ENCODE measurements at places on chromosomes 7 and 10.

- no peak for DNase-seq
Measured at GRCh38 chr10:118239236-118239630, 102.9 kb downstream of the FAM204A start.

DNA sequence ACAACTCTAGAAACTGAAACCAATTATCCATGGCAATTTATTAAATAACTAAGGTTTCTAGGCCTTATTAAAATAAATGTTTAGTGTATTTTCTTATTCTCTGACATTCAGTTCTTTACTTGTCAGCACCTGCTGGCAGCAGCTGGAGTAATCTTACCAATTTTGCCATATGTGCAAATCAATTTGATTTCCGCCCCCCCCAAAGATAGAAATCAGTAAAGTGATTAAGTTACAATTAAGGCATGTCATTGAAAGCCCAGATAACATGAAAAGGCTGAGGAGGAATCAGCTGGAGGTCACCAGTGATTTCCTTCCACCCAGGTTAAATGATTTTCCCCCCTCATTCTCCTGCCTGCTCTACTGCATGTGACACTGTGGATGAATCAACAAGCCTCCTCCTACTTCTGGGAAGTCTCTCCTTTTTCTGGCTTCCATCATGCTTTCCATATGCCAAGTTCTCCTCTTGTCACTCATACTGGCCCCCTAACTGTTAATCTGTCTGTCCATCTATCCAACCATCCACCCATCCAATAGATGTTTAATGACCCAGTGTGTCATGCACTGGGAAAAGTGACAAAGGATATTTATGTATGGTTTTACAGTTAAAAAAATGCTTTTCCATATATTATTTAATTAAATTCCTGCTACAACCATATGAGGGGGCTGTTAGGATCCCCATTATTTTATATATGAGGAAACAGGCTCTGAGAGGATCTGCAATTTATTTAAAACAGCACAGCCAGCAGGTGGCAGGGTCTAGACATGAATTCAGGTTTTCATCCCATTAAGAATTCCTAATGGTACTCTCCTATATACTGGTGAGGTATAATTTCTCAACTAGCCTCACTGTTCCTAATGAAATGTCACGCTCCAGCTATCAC is 116.5 kb downstream of the ATXN7L1 start:
- DNase-seq, result peak; percentile 38

- DNase-seq, result no peak
Measured at GRCh38 chr7:104956753-104957450, 57.1 kb upstream of the KMT2E start.

- no peak for DNase-seq
Measured at GRCh38 chr7:80508440-80508839, 3.4 kb downstream of the GNAT3 start.

- DNase-seq, result no peak
Measured at GRCh38 chr7:143245123-143245522, 18.1 kb upstream of the GSTK1 start.

GRCh38 chr10:110307805-110308204 is 3.1 kb upstream of the SMNDC1 start:
- no peak for DNase-seq

- DNase-seq, result no peak
Measured at GRCh38 chr7:80387634-80388193, 124.2 kb downstream of the GNAT3 start.

DNA sequence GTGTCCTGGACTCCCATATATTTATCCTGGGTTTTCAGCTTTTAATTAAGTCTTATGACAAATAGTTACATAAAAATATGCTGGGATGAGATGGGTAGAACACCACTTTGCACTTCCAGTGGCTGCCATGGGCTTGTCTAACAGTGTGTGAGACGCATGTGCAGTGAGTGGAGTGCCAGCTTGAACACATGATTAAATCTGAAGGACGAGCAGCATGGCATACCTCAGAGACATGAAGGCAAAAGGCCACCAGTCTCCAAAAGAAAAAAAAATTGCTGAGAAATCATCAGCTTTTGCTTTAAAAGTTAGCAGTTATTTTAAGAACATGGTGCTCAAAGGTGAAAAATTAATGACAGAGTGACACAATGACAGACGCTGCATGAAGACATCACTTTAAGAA is 139.0 kb upstream of the ADCY1 start:
- no peak for DNase-seq

- no peak for DNase-seq
Measured at GRCh38 chr7:16430133-16430532, 8.8 kb upstream of the CRPPA start.

GRCh38 chr10:127525686-127526085 is 23.4 kb upstream of the NPS start:
- DNase-seq, result no peak

DNA sequence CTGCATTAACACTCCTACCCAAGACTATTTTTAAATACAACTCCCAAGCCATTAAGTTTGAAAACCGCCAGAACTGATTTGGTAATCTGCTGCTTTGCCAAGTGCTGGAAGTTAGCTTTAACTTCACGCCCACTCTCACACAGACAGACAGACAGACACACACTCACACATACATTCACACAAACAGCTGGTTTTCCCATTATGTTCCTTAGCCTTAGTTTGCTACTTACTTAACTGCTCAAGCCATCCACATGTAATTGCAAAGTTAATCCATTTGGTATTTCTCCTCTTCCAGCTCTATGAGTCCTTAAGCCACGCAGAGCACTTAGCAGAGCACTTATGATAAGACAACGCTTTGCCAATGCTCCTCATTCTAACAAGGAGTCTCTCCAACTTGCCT is 8.3 kb downstream of the COBL start:
- no peak for DNase-seq

- no peak for DNase-seq
Measured at GRCh38 chr10:102311025-102311420, 65.7 kb downstream of the GBF1 start.

GRCh38 chr10:90480466-90480865 is 377.4 kb downstream of the HTR7 start:
- DNase-seq, result no peak

DNA sequence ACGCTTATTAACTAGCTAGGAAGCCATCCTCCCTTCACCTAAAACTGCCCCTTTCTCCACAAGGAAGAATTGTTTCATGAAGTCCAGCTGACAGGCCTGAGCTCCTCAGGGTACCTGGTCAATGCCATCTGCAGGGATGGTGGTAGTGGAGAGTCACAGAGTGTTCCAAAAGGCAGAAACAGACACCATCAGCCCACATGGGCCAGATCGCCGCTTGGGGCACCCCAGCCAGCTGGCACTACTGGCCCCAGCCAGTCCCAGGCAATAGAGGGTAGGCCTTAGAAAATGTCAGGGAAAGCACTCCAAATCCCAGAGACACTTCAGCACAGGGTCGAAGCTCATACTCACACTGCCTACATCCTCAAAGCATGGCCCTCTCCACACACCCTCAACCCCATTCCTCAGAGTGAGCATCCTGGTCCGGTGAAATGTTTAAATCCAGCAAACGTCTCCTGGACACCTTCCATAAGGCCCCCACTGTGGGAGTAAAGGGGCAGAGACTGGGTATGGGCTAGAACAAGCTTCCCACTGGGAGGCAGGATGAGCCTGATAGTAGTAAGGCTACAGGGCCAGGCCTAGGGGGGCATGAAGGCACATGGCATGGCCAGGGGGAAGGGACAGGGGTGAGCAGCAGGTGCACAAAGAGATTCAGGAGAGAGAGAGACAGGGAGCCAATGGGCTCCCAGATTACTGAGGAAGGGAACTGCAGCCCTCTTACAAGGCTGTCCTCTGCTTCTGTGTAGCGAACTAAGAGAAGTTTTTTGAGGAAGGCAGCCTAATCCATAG is 1.9 kb downstream of the LRRC20 start:
- DNase-seq, result no peak

DNA sequence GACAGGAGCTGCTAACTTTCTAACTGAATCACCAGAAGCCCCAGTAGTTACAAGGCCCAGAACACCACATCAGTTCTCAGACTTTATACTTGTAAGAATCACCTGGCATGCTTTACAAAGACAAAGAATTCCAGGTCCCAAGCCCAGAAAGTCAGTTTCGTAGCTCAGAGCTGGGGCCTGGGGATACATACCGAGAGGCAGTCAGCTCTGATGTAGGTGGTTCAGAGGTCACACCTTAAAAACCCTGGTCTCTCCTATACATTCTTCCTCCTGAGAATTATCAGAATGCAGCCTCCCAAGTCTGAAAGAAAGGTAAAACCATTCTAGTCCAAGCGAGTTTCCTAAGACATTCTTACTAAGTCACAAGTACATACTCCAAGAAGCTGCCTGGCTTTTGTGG is 2.3 kb downstream of the GRB10 start:
- DNase-seq, result no peak

- DNase-seq, result no peak
Measured at GRCh38 chr7:102312317-102312716, 25.6 kb downstream of the SH2B2 start.

- DNase-seq, result no peak
Measured at GRCh38 chr7:123673752-123674398, 18.2 kb downstream of the LMOD2 start.

DNA sequence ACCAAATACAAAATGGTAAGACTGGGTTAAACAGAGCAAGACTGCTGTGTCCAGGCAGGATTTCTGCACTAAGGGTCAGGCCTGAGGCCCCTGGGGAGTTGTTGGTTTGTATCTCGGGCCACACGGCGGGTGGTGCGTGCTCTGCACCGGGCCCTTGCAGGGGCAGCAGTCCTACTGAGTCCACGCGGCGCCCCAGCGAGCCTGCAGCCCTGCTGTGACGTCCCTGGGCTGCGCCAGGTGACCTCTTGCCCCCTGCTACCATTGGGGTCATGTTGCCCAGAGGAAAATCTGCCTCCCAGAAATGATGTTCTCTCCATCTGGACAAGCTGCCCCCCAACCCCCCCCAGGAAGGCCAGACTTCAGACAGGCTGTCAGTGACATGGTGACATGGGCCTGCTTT is 281.5 kb downstream of the CELF2 start:
- no peak for DNase-seq

DNA sequence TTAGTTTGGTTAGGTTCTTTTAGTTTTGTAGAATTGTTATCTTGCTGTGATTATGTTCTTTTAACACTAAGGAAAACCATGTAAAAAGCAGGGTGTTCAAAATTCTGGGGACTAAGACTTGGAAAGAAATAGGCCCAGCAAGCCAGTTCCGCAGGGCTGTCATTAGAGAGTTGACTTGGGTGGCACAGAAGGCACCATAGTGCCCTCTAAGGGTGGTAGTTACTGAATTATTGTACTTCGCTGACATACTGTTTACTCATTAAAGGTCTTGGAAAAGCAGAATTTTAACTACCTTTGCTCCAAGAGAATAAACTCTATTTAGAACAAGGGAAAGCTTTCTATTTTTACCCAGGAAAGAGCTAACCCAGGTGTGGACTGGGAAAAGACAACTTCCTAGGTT is 86.5 kb downstream of the OTUD1 start:
- no peak for DNase-seq

- no peak for DNase-seq
Measured at GRCh38 chr7:10696064-10696463, 277.6 kb upstream of the PHF14 start.

GRCh38 chr10:74433595-74433956 is 282.6 kb downstream of the ADK start:
- no peak for DNase-seq

GRCh38 chr10:77661100-77661499 is 23.5 kb upstream of the KCNMA1 start:
- no peak for DNase-seq

GRCh38 chr7:28986028-28986764 is 28.1 kb upstream of the TRIL start:
- no peak for DNase-seq

- no peak for DNase-seq
Measured at GRCh38 chr10:33532901-33533300, 198.4 kb upstream of the NRP1 start.

GRCh38 chr7:55296070-55296469 is 69.1 kb upstream of the LANCL2 start:
- no peak for DNase-seq

DNA sequence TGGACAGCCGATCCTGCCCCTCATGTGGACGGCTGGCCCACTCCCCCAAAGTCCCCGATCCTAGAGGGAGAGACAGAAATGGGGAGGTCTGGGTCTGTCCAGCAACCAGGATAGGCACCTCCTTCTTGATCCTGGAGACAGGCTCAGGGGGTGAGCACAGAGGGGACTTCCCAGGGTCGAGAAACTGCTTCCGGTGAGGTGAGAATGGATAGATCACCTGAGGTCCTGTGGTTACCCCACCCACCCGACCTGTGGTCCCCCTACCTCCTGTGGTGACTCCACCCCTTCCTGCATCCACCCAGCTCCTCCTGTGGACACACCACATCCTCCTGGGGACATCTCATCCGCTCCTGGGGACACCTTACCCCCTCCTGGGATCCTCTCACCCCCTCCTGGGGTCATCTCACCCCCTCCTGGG is 27.4 kb upstream of the RASGEF1A start:
- no peak for DNase-seq

- DNase-seq, result peak; percentile 30
Measured at GRCh38 chr10:52949899-52950298, 177.3 kb upstream of the MBL2 start.

DNA sequence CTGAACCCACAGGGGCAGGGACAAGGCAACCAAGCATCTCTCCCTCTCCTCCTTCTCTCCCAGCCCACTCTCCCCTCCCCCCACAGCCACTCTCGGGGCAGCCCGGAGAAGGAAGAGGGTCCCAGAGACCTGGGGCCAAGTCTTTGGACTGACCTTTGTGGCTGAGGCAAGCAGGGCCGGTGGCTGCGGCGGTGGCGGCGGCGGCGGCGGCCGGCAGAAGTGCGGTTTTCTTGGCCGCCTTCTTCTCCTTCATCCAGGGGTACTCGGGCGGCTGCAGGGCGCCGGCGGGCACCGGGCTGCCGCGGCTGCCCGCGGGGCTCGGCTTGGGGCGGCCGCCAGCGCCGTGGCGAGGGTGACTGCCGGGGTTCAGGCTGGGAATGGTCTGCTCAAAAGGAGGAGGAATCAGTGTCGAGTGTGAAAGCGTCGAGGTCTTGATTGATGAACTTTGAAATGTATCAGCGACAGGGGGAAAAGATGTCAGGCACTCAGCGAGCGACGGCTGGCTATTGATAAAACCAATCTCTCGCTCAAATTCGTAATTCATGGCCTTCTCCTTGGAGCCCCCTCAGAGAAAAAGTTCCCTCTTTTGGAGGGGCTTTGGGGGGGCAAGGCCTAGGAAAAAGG is 414 bp downstream of the HOXA2 start:
- DNase-seq, result peak; percentile 87

- DNase-seq, result no peak
Measured at GRCh38 chr7:115332691-115333090, 410.8 kb downstream of the MDFIC start.

DNA sequence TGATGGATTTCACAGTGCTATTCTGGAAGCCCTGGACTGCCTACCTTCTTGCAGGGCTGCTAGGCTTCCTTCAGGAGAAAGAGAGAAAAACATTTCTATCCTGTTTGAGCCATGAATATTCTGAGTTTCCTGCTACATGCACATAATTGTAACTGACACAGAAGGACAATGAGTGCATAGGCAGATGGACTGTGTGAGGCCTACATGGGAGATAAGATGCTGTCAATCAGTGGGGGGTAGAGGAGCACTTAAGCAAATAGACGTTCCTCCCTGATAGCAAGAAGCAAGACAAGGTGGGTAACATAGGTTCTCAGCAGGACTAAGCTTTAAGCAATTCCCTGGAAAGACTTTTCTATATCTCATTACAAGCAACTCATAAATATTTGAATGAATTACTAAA is 11.6 kb downstream of the ALDH18A1 start:
- DNase-seq, result no peak

- DNase-seq, result no peak
Measured at GRCh38 chr10:53978301-53978700, 822.7 kb downstream of the PCDH15 start.
